Stimulated activated CD8-positive, alpha-beta memory T cell treated with anti-CD3 and anti-CD28 coated beads, Interleukin-4, amount 100 ng/mL, for 1 hour (primary cell): ENCODE measurements at places on chromosomes 7 and 10.

GRCh38 chr7:5278766-5279165 lies 4.0 kb upstream of the SLC29A4 start:
- DNase-seq = no peak

DNA sequence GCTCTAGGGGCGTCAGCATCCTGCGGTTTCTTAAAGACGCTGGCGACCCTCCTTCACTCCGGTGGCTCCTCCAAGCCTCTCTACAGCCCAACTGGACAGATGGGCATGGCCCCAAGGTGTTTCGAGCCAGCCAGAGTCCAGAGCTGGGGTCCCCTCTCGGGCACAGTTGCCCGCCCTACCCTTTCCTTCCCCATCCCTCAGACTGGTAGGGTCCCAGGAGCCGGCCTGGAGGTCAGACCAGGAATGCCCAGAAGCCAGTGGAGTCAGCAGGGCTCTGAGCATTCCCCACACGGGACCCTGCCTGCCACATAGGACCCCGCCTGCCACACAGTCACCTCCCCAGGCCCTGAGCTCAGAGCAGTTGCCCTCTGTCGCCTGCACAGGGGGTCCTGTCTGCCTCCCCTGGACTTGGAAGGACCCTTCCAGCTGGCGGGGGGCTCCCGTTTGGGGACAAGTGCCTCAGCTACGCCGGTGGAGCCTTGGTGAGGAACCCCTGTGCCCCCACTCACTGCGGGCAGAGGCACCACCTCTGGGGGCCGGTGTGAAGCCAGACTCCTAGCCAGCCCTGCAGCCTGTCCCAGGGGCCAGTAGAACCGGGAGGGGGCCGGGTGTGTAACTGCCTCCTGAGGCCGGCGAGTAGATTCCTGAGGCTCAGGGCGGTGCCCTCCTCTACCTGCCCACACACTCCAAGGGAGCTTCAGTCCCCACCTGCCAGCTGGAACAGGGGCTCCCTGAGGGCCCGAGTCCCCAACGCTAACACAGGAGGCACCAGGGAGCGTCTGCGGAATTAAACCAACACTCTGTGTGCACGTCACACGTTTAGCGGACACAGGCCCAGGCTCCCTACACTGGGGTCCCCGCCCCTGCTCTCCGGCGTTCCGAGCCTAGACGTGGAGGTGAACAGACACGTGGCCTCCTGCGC lies 19.4 kb upstream of the PDGFA start:
- DNase-seq = no peak

DNA sequence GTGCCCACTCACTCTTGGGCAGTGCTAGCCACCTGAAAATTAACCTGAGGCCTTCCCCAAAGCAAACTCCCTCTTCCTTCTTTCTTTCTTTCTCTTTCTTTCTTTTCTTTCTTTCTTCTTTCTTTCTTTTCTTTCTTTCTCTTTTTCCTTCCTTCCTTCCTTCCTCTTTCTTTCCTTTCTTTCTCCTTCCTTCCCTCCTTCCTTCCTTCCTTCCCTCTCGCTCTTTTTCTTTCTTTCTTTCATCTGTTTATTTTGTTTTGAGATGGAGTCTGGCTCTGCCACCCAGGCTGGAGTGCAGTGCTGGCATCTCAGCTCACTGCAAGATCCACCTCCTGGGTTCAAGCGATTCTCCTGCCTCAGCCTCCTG lies 17.0 kb upstream of the KPNA7 start:
- DNase-seq = no peak

- DNase-seq = no peak
These were observed 54.4 kb downstream of the ZRANB1 start for GRCh38 chr10:124996127-124996853.
